ENCODE measurements at places on chromosomes 3 and 15.

- DNase-seq: no peak
Measured at GRCh38 chr15:101136381-101137268, 115.2 kb downstream of the CHSY1 start.

DNA sequence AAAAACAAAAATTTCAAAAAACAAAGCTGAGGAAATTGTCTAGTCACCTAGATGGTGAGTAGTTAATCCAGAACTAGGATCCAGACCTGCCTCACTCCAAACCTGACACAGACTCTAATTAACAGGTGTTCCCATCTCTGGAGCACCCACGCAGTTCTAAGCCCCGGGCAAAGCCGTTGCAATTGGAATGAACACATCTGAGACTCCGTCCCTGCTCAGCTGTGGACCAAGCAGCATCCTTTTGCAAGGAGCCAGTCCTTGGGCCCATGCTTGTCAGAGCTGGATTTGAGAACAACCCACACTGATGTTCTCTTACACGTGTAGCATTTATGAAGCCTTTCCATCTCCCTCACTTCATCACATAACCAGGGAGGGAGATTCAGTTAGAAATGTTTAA is 54.8 kb downstream of the LMCD1 start:
- no peak for DNase-seq

- DNase-seq: no peak
Measured at GRCh38 chr15:69673291-69673881, 220.8 kb downstream of the RPLP1 start.

DNA sequence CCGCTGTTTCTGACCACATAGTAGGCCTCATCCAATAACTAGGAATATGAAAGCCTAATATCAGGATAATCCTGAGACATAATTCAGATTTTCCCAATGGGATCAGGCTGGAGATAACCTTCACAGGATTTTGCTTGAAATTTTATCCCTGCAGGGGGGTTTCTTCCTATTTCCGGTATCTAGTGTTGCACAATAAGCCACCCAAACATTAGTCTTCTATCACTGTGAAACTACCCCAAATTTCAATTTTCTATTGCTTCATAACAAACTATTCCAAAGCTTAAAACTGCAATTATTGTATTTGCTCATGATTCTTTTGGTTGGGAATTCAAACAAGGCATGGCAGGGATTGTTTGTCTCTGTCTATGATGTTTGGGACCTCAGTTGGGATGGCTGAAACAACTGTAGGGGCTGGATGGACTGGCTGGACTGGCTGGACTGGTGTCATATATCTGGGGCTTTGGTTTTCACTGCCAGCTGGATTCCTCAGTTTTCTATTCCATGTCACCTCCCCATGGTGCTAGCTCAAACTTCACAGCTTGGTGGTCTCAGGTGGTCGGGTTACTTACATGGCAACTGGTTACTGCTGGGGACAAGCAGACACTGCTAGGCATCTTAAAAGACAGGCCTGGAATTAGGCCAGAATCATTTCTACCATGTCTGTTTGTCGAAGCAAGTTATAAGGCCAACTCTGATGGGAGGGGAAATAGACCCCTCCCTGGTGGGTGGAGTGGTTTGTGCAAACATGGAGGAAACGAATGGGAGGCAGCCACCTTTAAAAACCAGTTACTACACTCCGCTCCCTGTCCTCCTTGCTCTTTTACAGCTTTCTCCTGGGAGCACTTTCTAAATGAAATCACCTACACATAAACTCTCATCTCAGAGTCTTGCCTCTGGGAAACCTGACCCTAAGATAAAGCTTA is 88.2 kb upstream of the STT3B start:
- DNase-seq: no peak

- no peak for DNase-seq
Measured at GRCh38 chr3:80157546-80157945, 389.7 kb upstream of the ROBO1 start.

GRCh38 chr3:191889756-191890155 is 428.8 kb downstream of the PYDC2 start:
- no peak for DNase-seq

GRCh38 chr3:170816841-170817240 is 53.2 kb downstream of the RPL22L1 start:
- DNase-seq: no peak

GRCh38 chr3:58124387-58124786 is 86.4 kb downstream of the DNASE1L3 start:
- DNase-seq: no peak

DNA sequence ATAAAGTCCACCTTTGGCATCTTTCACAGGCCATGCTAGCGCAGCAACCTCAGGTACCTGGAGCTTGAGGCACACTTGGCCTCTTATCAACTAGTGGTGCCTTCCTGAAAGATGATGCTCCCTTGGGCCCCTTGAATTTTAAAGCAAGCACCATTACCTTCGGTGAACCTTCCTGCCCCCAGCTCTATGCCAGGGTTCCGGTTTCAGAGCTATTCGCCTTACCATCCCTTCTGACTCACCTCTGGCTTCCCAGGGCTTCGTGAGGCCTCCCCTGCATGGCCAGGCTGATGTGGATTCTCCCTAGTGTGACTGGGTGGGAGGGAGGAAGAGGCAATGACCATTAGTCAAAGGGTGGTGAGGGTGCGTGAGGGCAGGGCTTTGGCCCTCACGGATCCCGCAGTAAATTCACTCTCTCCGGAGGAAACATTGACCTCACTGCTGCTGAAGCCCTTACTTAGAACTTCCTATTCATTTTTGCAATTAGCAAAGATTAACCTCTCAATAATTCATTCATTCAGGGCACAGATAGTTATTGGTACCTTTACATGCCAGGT is 16.3 kb downstream of the BHLHE40 start:
- DNase-seq: no peak

DNA sequence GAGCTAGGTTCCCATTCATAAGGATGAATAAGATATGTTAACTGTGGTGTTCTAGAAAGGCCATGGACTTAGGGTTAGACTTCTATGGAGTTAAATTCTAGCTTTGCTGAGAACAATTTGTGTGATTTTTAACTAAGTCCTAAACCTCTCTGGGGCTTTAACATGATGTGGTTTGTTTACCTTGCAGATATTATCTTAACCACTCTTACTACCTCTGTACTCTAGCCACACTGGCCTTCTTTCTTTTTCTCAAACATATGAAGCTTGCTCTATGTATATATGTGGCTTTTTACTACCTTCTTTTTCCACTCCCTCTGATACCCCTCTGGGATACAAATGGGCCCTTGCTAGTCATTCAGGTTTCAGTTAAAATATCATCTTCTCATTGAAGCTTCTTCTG is 108.4 kb downstream of the ZNF609 start:
- DNase-seq: no peak

GRCh38 chr3:14297305-14297704 is 105.1 kb upstream of the SLC6A6 start:
- no peak for DNase-seq

DNA sequence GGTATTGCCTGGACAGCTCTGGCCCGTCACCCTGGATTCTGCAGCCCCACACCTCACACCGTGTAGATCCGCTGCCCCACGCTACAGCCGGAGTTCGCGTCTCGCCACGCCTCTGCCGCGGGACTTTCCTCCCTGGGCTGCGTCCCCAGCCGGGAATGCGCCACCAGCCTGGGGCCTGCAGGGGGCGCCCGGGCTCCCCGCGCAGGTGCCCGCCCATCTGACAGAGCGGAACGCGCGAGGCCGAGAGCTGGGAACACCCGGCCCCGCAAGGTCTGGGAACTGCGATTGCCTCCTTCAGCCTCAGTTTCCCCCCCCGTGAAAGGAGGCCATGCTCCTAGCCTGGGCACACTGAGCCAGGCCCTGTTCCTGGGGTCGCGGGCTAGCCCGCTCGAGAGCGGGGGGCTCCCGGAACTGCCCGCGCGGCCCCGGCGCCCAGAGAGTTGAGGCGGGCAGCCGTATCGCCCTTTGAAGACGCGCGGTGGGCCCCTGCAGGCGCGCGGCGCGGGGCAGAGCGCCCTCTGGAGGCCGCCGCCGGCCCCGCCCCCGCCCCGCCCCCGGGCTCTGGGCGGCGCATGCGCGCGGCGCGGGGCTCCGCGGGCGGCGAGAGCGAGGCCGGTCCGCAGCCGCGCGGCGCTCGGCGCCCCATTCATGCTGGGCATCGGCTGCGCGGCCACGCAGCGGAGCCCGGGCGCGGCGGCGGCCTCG is at the start of gene PLXNA1:
Gene PLXNA1 (plus strand): TSS at position 645 of the 705 bp plus-strand sequence. CDS start 5,479 bp downstream, outside the sequence.
- peak; percentile 47 for DNase-seq

GRCh38 chr3:129046732-129047552 is 13.6 kb upstream of the GP9 start:
- no peak for DNase-seq

DNA sequence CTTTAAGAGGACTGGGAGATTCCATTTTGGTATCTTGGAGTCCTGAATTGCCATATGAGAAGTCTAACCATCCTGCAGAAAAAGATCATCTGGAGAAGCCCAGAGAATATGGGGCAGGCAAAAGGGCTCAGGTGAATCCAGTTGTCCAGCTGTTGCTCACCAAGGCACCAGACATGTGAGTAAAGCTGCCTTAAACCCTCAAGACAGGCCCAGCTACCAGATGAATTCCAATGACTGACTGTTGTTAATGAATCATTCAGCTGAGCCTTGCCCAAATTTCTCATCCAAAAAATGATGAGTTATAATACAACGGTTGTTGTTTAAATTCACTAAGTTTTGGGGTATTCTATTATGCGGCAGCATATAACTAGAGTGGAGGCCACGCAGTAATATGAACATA is 22.0 kb upstream of the NANOGP8 start:
- DNase-seq: no peak

DNA sequence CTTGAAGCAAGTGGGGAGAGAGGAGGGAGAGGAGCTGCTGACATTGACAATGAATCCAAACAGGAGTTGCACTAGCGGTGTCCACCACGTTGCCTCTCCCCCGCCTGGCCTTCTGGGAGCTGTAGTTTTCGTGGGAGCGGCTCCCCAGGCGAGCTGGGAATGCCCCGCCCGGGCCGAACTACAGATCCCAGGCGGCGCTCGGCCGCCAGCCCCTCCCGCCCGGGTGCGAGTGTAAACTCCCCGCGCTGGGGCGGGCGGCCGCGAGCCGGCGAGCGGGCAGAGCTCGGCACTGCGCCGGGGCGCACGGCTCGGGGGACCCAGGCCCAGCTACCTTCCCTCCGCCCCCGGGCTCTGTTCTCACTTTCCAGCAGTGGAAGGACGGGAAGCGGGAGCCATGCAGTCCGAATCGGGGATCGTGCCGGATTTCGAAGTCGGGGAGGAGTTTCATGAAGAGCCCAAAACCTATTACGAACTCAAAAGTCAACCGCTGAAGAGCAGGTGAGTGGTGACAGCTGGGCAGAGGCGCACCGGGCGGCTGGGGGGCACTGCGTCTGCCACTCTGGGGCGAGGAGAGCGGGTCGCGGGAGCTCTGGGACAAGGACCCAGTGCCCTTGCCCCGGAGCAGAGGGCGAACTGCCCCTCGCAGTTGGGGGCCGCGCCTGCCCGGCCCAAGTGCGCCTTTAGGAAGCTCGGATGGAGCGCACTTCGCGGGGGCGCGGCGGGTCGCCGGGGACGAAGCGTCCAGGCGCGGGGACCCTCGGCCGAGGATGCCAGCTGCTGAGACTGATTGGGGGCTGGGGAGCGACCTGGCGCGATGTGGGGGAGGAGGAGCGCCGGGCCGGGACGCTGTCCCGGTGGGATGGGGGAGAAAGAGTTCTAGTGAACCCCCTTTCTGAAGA is at the start of gene MITF:
Gene MITF (plus strand): TSS at position 261 of the 899 bp plus-strand sequence. CDS start 134 bp downstream, at position 395.
- DNase-seq: peak; percentile 84

GRCh38 chr15:81625896-81626295 is 251.9 kb upstream of the TMC3 start:
- DNase-seq: no peak

DNA sequence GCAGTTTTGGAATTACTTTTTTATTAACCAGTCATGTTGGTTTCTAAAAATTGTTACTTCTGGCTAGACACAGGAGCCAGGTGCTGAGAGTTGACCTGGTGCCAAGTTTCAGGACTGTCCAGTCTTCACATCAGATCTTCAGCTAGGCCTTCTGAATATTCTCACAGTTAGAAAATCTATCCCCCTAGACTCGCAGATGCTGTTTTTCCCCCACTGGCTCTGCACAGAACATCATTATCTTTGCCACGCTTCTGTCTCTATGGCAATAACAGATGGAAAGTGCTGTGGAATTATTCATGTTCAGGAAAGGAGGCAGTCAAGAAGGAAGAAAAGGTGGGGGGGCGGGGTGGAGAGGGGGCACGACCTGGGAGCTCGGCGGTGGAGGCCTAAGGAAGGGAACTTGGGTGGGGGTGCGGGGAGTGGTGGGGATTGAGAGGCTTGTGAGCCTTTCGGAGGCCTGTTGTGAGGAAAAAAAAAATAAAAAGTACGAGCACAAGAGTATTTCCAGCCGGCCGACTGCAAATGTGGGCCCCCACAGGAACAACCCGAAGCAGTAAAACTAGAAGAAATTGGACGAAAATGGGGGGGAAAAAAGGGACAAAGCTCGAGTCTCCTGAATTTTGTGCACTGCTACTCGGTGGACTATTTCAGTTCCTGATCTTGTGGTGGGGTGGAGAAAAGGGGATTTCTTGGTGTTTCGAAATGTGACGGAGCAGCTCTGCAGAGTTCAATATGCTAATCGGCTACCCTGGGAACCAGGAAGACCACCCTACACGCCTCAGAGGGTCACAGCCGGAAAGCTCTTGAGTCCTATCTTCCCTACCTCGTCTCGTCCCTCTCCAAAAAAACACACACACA is 1.5 kb upstream of the SKIL start:
- DNase-seq: no peak

GRCh38 chr3:25424614-25425013 is 3.4 kb upstream of the RARB start:
- no peak for DNase-seq

- DNase-seq: no peak
Measured at GRCh38 chr15:78222745-78223395, 11.5 kb downstream of the ACSBG1 start.

DNA sequence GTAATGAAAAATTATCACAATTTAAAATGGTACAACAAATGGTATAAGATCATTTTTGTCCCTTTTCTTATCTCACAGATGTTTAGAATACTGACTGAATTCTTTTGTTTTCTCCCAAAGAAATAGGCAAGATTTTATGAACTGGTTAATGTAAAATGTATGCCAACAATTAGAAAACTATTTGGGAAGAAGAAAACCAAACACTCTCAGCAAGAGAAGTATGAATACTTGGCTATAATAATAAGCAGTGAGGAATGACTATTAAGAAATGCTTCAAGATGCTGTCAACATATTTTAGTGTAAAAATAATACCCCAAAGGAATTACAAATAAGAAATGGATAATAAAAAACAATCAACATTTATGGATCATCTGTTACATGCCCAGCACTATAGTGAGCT is 18.5 kb downstream of the SHQ1 start:
- DNase-seq: no peak

All from NCI-H1930 (cell line).